ENCODE measurements at places on chromosomes 5 and 9.
A peak's percentile ranks its signal among the peaks of the same experiment; 100 is the strongest.

- no peak for DNase-seq
Measured at GRCh38 chr9:93397661-93398373, 53.7 kb upstream of the FAM120A start.

DNA sequence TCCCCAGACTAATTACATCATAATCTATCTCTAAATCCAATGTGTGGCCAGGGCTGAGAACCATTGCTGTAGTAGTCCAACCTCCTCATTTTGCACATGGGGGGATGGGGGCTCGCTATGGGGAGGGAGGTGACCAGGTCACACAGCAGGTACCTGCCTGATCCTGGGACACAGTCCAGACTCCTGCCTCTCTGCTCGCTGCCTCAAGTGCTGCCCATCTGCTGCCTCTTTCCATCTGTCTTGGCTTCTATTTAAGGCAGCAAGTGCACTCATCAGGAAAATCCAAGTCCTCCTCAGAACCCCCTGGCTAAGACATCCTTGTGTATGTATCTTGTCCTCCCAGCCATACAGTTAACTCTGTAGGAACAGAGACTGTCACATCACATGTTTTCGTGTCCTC, 57.7 kb upstream of the FRRS1L start:
- no peak for DNase-seq

- no peak for DNase-seq
Measured at GRCh38 chr5:33523208-33523771, 82.5 kb downstream of the TARS1 start.

DNA sequence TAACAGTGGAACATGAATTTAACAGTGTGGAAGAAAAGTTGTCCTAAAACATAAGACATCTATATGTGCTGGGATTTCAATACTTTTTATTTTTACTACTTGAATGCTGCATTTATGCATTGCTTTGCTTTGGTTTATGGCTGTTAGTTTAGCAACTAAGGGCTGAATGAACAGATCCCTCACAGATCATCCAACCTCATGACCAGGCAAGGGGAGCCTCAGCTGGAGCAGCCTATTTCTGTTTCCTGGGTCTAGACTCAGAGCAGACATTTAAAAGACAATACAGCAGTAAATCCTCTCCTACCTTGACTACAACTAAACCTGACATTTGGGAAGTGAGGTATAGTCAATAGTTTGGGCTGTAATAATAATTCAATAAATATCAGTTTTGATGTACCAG, 163.3 kb downstream of the AUH start:
- no peak for DNase-seq

- DNase-seq = no peak
Measured at GRCh38 chr5:160348080-160348479, 22.3 kb downstream of the C1QTNF2 start.

- DNase-seq = no peak
Measured at GRCh38 chr5:116271446-116272025, 186.7 kb downstream of the COMMD10 start.

GRCh38 chr5:96645091-96645490, 17.1 kb upstream of the CAST start:
- DNase-seq = no peak

DNA sequence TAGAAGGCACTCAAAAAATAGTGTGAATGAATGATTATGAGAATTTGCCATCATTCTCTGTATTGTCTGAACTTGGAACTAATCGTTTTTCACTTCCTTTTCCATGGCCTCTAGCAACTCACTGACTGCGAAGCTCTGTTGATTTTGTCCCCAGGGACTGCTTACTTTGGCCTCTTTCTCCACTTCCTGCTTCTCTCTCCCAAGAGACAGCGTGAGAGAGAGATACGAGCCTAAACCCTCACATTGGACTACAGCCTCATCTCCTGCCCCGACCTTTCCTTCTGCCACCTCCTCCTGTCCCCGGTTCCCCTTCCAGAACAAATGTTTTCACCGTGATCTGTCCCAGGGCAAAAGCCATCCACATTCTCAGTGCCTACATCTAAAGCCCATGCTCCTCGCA, 300.8 kb upstream of the PANK3 start:
- DNase-seq = no peak

DNA sequence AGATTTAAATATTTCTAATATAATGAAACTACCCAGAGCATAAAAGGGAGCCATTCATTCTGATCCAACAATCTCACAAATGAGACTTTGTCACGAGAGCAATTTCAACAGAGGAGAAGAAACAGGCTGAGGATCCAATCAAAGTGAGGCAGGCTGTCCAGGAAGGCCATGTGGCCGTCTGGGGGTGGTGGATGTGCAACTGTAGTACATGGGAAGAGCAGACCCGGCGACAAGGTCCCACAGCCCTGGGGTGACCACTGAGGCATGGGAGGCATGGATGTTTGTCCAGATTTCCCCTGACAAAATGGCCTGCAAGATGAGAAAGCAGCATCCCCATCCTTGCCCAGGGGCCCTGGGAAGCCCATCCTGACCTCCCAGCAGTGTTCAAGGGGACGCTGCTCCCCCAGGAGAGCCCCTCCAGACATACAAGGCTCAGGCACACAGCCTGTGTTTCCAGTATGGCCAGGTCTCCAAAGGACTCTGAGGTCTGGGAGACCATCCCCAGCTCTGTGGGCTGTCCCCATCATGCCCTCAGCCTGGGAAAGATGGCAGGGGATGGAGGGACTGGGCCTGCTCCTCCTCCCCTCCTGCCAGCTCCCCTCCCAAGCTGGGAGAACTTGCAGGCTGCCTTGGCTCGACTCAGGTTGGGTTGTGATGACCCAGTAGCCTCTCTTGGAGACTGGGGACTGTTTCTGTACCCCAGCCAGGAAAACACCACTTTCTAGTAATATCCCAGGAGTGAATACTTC, 27.5 kb upstream of the FCN2 start:
- DNase-seq = no peak

- DNase-seq = peak; percentile 46
Measured at GRCh38 chr9:130053504-130054324, at the start of gene GPR107. Gene GPR107 (plus strand): TSS chr9:130053906. CDS start chr9:130053933, 27 bp downstream.

DNA sequence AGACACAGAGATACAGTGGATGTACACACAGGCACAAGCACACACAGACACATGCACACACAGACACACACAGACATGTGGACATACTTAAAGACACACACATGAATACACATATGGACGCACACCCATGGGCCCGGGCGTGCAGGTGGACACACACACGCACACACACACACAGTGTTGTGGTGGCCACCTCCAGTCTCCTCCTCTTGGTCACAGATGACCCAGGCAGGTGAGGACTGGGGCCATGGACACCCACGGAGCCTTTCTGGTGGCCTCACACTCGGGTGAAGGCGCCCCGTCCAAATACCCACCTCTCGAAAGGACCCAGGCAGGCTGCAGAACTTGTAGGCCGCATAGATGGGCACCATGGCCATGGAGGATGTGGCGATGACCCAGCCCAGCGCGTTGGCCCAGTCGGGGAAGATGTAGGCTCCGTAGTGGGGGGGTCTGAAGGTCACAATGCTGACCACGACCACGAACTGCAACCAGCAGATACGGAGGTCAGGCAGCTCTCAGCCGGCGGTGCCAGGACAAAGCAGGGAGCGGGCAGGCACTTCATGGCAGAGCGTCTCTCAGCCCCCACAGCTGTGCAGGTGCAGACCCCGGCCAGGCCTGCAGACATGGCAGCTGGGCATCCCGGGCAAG, 42.5 kb downstream of the SLC6A3 start:
- DNase-seq = no peak

DNA sequence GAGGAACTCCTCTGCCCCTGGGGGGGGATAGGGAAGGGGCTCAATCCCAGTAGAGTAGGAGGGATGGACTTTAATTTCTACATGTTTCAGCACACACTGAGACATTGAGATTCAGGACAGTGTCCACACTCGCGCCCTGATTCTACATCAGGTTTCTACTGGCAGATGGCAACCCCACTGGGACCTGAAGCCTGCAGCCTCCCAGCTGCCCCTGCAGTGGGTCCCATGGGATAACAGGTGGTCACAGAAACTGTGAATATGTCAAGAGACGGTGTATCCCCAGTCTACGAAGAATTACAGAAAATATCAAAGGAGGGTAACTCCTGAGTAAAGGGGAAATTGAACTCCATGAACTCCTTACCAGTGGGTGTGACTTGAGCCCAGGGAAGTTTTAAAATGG, 2.4 kb upstream of the TERT start:
- no peak for DNase-seq

DNA sequence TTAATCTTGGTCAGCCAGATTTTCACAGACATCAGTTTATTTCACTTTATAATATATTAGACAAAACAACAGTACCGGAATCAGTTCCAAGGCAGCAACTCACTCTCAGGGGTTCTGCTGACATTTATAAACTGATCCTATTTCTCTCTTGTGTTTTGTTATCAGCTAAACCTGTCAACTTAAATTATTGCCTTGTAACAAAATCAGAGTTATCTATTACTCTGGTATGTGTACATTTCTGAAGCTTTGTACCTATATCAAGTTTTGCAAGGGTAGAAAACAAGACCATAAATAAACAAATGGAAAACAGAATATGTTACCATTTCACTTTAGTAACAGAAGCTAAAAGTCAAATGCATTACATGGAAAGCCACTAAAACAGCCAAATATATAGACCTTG, 122.1 kb downstream of the SIL1 start:
- DNase-seq = no peak

Data from stimulated activated CD8-positive, alpha-beta memory T cell treated with anti-CD3 and anti-CD28 coated beads, Interleukin-7, amount 100 ng/mL, for 4 hours (primary cell).